Central memory CD4-positive, alpha-beta T cell (primary cell): ENCODE measurements at places on chromosomes 2 and 18.

DNA sequence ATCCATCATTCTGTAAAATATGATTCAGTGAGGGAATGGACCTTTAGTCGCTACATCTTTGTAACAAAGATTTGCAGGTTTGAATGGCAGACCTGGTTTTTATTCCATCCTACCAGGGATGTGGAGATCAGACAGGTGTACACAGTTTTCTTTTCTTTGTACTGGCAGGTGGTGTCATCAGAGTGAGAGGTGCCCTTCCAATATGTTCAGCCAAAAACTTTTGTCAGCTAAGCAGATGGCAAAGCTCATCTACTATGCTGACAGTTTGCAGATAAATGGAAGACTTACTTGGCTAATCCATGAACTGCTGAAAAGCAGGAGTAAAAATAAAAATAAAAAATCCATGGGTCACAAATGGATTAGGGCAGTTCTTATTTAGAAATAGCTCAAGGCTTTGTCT, 185.5 kb upstream of the DOK6 start:
- DNase-seq = no peak

- no peak for DNase-seq
Observed at GRCh38 chr2:10235099-10235908, 67.4 kb upstream of the HPCAL1 start.

- DNase-seq = no peak
Observed at GRCh38 chr2:64860276-64860885, 128.8 kb upstream of the SLC1A4 start.

GRCh38 chr18:53861185-53861584, 363.3 kb downstream of the MBD2 start:
- DNase-seq = no peak

GRCh38 chr18:66792466-66792865, 188.6 kb upstream of the CDH19 start:
- DNase-seq = no peak

GRCh38 chr18:22703883-22704585, 229.1 kb upstream of the RBBP8 start:
- no peak for DNase-seq

GRCh38 chr2:117976581-117976980, 37.3 kb downstream of the CCDC93 start:
- DNase-seq = no peak

- no peak for DNase-seq
Observed at GRCh38 chr2:121682396-121683298, 33.4 kb upstream of the CLASP1 start.

DNA sequence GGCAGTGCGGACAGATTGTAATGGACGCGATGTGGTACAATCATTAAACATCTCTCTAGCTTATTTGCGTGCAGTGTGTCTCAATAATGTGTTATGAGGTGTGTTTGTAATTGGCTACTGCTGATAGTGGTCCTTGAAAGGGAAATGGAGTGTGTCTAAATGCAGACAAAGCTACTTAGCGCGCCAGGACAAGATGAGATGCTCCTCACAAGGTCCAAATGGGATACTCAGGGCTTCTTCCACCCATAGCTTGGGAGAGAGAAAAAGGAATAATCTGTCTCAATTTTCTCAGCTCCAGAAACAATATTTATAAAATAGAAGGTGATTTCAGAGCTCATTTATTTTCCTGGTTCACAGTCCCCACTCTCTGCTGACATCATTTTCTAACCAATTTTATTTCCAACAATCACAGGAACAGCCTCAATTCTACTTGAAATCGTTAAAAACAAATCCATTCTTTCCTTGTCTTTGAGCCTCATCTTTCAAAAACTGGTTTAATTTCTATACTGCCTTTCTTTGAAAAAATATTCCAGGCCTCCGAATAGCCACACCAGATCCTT, 28.5 kb downstream of the GALNT14 start:
- no peak for DNase-seq

GRCh38 chr2:64228918-64229317, 84.7 kb upstream of the PELI1 start:
- DNase-seq = no peak

- DNase-seq = no peak
Observed at GRCh38 chr18:58394046-58394445, 234.8 kb downstream of the ALPK2 start.

DNA sequence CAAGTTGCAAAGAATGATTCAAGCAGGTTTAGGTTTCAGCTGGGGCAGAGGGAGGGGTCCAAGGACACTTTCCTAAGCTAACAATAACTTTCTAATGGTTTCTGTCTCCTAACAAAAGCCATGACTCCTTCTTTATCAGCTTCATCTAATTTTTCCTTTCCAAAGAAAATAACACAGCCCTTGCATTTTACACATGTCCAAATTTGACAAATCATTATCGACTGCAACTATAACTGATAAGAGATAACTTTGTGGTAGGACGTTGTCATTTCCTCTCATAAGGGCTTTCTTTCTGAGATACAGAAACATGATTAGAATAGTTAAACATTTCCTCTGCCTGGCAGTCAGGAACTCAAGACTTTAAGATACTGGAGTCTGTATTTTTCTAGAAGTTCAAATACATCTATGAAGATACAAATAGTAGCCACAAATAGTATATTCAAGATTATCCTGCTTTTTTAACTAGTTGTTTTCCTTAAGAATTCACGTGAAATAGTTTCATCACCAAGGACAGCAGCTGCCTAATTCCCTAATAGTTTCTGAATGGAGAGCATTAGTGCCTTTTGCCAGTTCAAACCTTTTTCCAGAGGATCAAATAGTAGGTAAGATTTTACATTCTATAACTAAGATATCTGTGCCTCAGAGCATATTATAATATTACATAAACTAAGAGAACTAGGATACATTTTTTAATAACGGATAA, 263.2 kb downstream of the EXOC6B start:
- DNase-seq = no peak

DNA sequence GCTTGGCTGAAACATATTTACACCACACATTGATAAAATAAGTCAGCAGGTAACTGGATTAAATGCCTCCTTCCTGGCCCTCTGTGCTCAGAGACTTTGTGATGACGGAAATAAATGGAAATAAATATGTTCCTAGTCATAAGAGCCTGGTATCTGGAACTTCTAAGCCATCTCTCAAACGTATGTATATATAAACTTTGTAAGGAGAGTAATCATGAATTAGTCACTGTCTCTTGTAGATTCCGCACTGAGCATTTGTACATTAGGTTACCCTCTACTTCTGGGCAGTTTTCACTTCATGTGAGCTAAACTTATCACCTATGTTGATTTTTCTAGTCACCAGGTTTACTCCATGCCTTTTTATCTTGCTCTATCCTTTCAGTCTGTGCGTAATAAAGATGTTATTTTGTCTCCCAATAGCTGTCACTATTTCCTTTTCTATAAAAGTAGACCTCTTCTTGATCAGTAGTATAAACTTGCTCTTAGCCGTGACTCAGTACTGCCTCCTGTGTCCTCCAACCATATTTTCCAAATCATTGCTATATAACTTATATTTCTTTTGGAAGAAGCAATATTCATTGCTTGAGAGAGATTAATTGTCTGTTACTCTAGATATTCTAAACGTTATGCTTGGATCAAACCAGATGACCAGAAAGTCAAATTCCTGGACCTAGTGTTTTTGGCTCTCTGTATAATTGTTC, 53.2 kb downstream of the FEZ2 start:
- no peak for DNase-seq

DNA sequence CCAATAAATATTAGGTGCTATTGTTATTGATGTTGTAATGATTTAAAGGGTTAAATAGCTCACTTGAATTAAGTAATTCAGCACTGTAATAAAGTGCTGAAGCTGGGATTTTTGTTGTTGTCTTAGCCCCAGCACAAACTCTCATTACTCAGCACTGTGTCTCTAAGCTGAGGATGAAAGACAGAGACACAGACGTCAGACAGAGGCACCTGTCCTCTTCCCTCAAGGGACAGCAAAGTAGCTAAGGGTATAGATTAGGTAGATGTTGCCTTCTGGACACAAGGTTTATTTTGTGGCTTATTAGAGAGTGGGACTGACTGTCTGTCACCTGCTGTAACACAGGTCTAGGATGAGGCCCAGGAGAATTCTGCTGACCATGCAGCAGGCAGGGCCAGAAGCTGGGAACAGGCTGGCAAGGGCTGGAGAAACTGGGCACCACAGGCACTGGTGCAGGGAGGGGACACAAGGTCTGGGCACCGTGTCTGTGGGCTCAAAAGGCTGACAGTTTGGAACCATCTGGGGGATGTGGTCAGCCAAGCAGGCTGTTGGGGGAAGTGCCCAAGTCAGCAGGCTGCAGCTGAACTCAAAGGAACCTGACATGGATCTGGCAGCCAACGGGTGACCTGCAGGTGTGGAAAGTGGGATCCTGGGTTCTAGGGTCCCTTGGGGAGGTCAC, 20.0 kb upstream of the PTPN4 start:
- no peak for DNase-seq

GRCh38 chr18:70469916-70470315, 181.1 kb downstream of the SOCS6 start:
- no peak for DNase-seq

DNA sequence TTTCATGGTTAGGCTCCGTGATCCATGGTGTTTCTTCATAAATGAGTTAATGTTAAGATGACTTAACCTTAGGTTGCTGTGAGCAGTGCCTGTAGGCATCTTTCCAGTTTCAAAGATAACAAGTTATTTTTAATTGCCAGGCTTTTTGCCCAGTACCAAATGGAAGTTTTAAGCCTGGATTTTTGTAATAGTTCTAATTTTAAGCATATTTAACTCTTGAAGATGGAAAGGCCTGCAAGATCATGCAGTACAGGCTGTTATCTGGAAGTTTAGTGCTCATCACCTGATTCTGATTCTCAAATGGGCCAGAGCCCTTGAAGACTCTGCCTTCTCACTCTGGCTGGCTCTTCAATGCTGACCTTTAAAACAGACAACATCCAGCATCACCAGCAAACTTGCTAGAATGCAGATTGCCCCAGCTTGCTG, 141.3 kb downstream of the NCK2 start:
- DNase-seq = no peak

- DNase-seq = no peak
Observed at GRCh38 chr2:27800856-27801255, 29.3 kb downstream of the MRPL33 start.

DNA sequence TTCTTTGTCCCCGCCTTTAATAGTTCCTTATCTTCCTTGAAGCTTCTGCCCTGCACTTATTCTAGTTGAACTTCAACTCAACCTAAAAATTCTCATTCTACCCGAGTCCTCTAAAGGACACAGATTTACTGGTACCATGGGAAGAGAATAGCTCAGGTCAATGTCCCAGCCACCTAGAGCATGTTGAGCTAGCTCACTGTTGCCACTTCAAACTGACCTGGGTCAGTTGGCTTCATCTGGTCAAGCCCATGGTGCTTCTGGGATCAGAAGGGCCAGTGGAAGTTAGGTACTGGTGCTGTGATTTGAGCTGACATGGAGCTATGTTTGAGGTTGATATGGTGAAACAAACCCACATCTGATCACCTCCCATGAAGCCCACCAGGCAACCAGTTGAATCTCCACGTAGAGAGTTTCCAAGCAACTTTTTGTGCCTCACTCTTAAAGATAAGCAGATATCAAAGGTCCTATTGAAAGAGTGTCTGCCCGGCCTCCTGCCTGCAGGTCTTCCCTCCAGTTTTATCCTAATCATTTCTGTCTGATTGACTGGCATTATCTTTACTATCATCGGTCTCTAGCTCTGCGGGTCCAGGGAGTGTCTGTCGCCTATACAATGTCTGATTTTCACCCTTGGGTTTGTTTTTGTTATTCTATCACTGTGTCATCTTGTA, 17.2 kb downstream of the GREB1 start:
- DNase-seq = no peak

DNA sequence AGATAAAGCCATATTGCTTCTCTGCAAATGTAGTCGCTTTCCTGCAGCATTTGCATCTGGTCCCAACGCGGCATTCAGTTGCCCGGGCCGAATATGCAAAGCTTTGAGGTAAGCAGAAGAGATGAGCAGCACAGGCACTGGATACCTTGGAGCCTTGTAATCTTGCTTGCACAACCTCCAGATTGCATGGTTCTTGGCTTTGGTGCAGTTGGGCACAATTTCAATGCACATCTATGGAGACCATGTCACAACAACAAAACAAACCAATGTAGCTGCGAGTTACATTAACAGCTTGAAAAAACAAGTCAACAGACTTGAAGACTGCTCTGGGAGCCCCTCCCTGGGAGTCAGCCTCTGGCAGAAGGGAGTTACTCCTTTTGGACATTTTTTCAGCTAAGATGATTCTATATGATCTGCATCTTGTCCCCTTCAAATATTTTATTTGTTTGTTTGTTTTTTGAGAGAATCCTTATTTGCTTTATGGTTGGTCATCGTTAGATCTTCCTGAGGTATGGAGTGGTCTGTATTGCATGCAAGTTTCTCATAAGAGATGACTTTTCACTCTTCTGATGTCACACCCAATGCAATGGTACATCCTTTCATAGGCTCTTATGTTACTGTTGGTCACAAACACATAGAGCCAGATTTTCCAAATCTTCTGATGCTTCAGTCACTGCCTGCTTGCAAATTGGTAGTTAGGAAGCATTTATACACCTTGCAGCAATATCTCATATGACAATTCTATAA, 113.5 kb downstream of the EFEMP1 start:
- DNase-seq = no peak

GRCh38 chr18:46734981-46735380, 21.9 kb downstream of the ST8SIA5 start:
- no peak for DNase-seq

- peak; percentile 9 for DNase-seq
Observed at GRCh38 chr2:11343650-11344341, 640 bp downstream of the ROCK2 start.

- DNase-seq = no peak
Observed at GRCh38 chr2:16628314-16628713, 37.3 kb downstream of the CYRIA start.

DNA sequence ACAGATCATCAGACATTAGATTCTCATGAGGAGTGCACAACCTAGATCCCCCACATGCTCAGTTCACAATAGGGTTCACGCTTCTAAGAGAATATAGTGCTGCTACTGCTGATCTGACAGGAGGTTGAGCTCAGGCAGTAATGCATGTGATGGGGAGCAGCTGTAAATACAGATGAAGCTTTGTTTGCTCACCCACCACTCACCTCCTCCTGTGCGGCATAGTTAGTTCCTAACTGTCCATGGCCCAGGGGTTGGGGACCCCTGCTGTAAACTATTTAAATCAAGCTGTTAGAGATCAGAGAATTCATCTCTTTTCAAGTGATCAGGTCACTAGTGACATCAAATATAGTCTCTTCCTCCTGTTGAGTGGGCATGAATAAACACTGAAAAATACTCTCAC, 88.8 kb upstream of the ACVR2A start:
- DNase-seq = no peak
